Activated CD8-positive, alpha-beta memory T cell treated with anti-CD3 and anti-CD28 coated beads for 4 hours (primary cell): ENCODE measurements at places on chromosomes 2 and 18.

- DNase-seq, result no peak
These were observed 138.1 kb downstream of the SCG2 start for GRCh38 chr2:223464071-223464470.

DNA sequence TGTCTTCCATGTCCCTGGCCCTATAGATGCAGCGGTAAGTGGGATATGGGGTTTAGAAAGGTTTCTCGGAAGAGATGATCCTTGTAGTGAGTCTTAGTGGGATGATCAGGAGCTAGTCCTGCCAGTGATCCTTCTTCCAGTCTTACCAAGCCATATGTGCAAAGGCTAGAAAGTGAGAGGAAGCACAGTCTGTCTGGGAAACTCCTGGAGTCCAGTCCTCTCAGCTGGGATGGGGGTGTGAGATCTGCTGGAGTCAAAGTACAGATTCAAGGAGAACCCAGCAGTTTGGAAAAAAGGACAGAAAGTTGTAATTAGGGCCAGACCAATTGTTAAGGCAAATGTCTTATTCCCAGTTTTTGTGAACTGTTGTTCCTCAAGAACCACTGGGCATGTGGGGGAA, 83.3 kb downstream of the LIMS1 start:
- no peak for DNase-seq

DNA sequence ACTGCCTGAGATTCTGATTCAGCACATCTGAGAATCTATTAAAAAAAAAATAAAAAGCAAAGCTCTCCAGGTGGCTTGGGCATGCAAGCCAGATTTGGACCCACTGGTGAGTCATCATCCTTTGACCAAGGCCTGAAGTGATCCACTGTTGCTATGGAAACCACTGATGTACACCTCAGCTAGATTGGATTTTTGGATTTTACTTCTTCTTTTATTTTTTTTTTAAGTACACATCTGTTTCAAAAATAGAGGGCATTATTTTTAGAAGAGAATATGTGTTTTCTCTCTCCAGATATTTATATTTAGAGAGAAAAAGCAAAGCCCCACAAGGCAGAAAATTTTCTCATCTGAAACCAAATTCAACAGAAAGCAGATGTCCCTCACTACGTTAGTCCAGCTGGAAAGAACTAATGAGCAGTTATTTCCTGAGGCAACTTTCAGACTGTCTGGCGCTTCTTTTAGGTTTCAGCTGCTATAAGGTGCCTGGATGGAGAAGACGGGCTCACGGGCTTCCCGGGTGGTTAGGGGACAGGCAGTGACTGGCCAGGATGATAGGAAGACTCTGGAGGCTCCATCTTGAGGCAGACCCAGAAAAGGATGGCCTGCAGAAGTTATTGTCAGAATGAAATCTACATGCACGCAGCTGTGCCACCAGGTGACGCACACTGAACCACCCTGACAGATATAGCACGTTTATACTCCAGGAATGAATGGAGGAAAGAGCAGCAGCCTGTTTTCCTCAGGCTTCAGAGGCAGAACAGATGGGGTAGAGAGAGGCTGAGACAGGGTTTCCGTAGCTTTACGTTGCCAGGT, 50.5 kb downstream of the MRPL35 start:
- DNase-seq, result no peak

- no peak for DNase-seq
These were observed 46.1 kb downstream of the NABP1 start for GRCh38 chr2:191724015-191724414.

- no peak for DNase-seq
These were observed 98.2 kb upstream of the HNMT start for GRCh38 chr2:137865954-137866540.

DNA sequence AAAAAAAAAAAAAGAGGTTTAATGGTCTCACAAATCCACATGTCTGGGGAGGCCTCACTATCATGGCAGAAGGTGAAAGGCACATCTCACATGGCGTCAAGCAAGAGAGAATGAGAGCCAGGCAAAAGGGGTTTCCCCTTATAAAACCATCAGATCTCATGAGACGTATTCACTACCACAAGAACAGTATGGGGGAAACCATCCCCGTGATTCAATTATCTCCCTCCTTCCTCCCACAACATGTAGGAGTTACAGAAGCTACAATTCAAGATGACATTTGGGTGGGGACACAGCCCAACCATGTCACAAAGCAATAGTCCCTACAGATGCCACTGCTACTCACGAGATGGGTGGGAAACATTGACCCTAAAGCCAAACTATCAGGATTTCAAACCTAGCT, 392.7 kb upstream of the ID2 start:
- no peak for DNase-seq
